ENCODE measurements at places on chromosomes 2 and 18. TPM values are rescaled to one million over a fixed set of nuclear protein-coding genes. Genes with fewer than 3 reads are reported as not detected.

ZBTB7C gene
- total RNA-seq: not detected

CNTNAP5 gene
- not detected for total RNA-seq

ANKRD29 gene
- not detected for total RNA-seq

HAAO gene
- total RNA-seq: 21.0 TPM

NR4A2 gene
- total RNA-seq: 33.8 TPM

CNRIP1 gene
- not detected for total RNA-seq

DNA sequence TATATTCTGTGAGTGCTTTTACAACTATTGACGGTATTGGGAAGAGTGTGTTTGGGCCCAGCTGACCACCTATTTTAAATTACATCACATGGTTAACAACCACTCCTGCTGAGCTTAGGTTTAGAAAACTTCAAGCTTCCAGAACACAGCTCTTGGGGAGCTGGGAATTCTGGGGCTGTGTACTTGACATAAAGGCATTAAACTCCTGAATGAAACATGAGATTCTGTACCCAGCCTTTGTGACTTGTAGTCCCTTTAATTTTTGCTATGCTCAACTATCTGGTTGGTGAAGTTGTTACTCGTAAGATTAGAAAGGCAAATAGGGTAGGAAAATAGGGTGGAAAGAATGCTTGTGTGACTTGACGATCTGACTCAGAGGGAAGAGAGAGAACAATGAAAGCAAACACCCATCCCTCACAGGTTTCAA is 66.9 kb downstream of the LTBP1 start:
- no peaks in the 10 kb centered on the region for H3K36me3 ChIP-seq
- H3K4me3 ChIP-seq: no peak overlapping the region
- H3K27me3 ChIP-seq: no peaks in the 10 kb centered on the region
- no peak for DNase-seq

DNA sequence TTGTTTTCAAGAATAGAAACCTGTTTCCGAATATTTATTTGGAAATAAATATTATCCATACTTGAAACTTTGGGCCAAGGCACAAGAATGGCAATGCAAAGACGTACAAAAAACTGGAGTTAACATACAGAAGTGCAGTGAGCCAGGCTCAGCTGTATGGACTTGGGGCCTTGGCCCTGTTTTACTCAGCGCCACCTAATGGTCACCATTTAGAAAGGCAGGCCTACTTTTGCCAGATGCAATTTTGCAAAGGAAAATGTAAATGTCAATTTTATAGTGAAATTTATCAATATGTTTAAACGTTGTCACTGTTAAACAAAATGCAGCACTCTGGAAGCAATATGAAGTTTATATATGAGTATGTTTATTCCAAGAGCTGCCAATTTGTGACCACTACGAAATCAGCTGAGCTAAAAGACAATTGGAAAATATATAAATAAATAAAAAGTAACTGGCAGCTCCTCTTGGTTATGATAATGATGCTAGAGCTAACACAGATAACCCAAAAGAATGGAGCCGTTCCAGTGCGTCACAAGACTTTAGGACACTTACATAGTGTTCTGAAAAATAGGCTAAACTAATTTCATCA is 155.0 kb downstream of the ARHGAP15 start:
- no peak overlapping the region for H3K4me3 ChIP-seq
- H3K4me1 ChIP-seq: no peaks in the 10 kb centered on the region
- peak; percentile 62 for DNase-seq
- peaks cover 2% of the 10 kb centered on the region for H3K36me3 ChIP-seq

- DNase-seq: no peak
- H3K27ac ChIP-seq: no peak overlapping the region
- no peaks in the 10 kb centered on the region for H3K36me3 ChIP-seq
- peaks cover 13% of the 10 kb centered on the region for H3K4me1 ChIP-seq
- H3K4me3 ChIP-seq: no peak overlapping the region
Observed at GRCh38 chr2:28684142-28684858, 67.3 kb upstream of the PPP1CB start.

DNA sequence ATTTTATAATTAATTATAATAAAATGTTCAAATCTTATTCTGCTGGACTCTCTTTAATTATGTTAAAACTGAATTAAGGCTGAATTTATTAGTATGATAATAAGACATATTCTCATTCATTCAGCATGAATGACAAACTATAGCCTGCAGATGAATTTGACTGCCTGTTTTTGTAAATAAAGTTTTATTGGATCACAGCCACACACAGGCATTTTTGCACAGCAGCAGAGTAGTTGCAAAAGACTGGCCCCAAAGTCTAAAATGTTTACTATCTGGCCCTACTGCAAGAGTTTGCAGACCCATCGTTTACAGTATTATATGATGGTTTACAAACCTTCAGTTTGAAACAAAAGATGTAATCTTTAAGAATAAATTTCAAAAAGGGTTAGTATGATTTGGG is 58.6 kb downstream of the RMDN2 start:
- peaks cover 6% of the 10 kb centered on the region for H3K4me1 ChIP-seq
- no peaks in the 10 kb centered on the region for H3K36me3 ChIP-seq
- H3K27me3 ChIP-seq: no peaks in the 10 kb centered on the region
- no peak overlapping the region for H3K27ac ChIP-seq
- no peak overlapping the region for H3K4me3 ChIP-seq
- no peak for DNase-seq

GRCh38 chr2:235636546-235636945 is 142.7 kb downstream of the AGAP1 start:
- no peak overlapping the region for H3K27ac ChIP-seq
- no peaks in the 10 kb centered on the region for H3K36me3 ChIP-seq
- no peak overlapping the region for H3K4me3 ChIP-seq
- no peak for DNase-seq

DNA sequence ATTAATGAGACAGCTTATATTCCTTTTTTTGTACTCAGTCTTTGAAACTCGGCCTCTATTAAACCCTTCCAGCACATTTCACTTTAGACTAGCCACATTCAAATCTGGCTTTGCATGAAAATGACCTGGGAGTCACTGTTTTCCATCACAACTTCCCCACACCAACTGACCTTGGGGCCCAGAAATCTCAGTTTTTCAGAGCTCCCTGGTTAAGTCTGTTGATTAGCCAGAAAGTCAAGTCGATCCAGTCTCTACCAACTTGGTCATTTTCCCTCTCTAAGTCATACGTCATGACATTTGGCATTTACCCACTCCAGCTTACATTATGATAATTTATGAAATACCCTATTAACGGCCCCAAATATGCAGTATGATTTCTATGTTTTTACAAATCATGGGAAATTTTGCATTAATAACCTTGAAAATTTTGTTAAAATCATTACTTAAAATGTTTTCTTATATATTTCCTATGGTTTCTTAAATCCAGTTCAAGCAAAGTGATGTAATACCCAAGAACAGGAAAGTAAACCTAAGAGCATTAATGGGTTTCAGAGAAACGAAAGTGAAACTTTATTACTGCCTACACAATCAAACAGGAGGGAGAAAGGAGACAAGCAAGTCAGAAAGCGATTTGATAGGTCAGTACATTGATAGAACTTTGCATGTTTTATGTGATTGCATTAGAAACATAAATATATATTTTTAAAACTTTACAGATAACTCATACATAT is 77.1 kb downstream of the SPATS2L start:
- no peaks in the 10 kb centered on the region for H3K4me1 ChIP-seq
- no peak overlapping the region for H3K27ac ChIP-seq
- H3K4me3 ChIP-seq: no peak overlapping the region
- no peaks in the 10 kb centered on the region for H3K27me3 ChIP-seq
- no peaks in the 10 kb centered on the region for H3K36me3 ChIP-seq

DNA sequence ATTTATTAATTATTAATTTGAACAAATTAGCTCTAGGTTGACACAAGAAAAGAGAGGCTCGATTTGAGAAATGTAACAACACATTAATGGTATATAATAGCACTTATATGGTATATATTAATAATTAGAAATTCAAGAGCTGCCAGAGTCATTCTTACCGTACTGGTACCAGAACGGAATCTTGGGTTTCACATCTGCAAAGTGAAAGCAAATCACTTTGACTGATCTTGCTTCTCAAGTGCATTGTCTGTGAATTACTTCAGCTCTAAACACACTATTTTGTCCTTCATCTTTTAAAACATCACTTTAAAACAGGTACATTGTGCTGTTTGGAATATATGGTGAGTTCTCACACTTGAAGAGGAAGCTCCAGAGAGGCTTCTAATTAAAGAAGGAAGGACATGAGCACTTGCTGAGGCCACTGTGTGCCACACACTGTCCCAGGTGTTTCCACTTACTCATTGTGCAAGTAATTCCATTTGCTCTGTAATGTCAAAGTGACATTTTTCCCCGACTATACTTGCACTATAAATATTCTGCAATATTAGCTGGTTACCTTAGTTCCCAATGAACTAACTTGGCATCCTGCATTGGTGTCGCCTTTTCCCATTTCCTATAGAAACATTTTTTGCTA is 85.8 kb downstream of the PLA2R1 start:
- no peaks in the 10 kb centered on the region for H3K36me3 ChIP-seq
- no peak overlapping the region for H3K4me3 ChIP-seq
- H3K4me1 ChIP-seq: no peaks in the 10 kb centered on the region
- peaks cover 7% of the 10 kb centered on the region for H3K27me3 ChIP-seq
- no peak overlapping the region for H3K27ac ChIP-seq

DNA sequence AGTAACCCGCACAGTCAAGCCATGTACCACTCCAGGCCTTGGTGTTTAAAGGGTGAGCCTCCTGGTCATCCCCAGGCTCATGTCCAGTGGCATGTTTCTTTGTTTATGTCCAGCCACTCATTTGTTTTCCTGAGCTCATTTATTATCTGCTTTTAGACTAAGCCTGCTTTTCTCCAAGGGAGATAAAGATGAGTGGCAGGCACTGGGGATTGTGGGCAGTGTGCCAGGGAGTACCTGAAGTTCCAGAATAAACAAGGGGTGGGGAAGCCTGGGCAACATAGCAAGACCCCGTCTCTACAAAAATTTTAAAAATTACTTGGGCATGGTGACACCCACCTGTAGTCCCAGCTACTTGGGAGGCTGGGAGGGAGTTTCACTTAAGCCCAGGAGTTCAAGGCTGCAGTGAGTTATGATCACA is 1.9 kb downstream of the ANXA4 start:
- no peak overlapping the region for H3K4me3 ChIP-seq
- no peaks in the 10 kb centered on the region for H3K27me3 ChIP-seq
- H3K36me3 ChIP-seq: no peaks in the 10 kb centered on the region
- H3K4me1 ChIP-seq: peaks cover 41% of the 10 kb centered on the region

- no peak for DNase-seq
- peaks cover 19% of the 10 kb centered on the region for H3K36me3 ChIP-seq
- peaks cover 31% of the 10 kb centered on the region for H3K4me1 ChIP-seq
Observed at GRCh38 chr2:20677301-20678085, 10.5 kb downstream of the GDF7 start.

GRCh38 chr18:50674307-50674980 is 114.6 kb downstream of the MAPK4 start:
- no peak overlapping the region for H3K4me3 ChIP-seq
- no peak overlapping the region for H3K27ac ChIP-seq
- H3K27me3 ChIP-seq: no peaks in the 10 kb centered on the region
- H3K36me3 ChIP-seq: no peaks in the 10 kb centered on the region
- H3K4me1 ChIP-seq: no peaks in the 10 kb centered on the region

DNA sequence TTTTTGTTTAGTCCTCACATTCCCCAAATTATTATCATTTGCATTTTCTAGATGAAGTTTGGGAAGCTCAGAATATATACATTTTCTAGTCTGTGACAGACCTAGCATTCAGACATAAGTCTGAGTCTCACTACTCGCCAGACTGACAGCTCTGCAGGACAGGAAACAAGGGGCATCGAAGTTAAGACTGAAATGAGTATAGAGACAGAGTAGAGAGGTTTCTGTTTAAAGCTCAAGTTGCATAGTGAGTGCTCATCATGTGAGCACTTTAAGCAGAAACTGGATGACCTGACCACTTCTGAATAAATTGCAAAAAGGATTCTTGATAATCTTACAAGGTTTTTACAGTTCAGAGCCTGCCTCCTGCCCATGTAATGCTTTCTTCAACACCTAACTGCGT is 1.1 kb downstream of the HADHB start:
- H3K27me3 ChIP-seq: no peaks in the 10 kb centered on the region
- peak; percentile 12 for DNase-seq
- peaks cover 28% of the 10 kb centered on the region for H3K4me1 ChIP-seq
- no peaks in the 10 kb centered on the region for H3K36me3 ChIP-seq
- H3K4me3 ChIP-seq: peak overlapping the region; percentile 100

DNA sequence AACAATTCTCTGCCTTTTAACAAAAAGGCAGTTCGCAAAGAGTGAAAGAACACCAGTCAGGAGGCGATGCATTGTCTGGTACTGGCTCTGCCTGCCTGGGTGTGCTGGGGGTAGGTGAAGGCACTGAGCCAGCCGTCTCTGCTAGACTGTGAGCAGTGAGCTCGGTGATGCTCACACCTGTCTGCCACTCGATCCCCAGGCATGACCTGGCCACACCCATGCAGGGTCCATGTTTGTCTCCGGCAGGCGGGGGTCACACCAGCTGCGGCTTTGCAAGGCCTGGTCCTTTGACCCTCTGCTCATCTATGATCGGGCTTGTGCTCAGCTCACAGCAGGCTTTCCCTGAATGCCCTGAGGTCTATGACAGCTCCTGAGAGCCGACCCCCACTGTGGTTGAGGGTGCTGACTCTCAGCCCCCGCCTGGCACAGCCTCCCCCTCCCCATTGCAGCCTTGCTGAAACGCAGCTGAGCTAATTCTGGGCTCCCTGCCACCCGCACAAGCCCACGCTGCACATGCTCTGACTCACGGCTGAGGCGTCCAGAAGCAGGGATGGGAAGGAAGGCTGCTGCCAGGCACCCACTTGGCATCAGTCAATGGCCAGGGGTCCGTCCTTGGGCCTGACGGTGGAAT is 23.7 kb downstream of the CRACDL start:
- no peak for DNase-seq
- no peak overlapping the region for H3K4me3 ChIP-seq
- no peak overlapping the region for H3K27ac ChIP-seq
- peaks cover 12% of the 10 kb centered on the region for H3K4me1 ChIP-seq
- H3K27me3 ChIP-seq: no peaks in the 10 kb centered on the region

DNA sequence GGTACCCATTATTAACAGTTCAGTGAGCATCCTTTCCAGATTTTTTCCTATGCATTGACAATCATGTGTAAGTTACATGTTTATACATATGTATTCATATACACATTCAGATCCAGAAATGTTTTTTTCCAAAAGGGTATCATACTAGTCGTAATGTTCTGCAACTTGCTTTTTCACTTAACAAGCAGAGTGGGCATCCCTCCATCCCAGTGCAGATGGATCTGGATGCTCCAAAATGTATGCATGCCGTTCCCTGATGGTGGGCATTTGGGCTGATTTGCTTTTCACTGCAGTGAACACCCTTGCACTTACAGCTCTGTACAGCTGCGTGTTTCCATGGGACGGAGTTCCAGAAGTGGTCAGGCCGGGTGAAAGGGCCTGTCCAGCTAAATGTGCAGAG is 57.0 kb downstream of the DNMT3A start:
- DNase-seq: no peak
- H3K36me3 ChIP-seq: no peaks in the 10 kb centered on the region
- no peak overlapping the region for H3K27ac ChIP-seq

DNA sequence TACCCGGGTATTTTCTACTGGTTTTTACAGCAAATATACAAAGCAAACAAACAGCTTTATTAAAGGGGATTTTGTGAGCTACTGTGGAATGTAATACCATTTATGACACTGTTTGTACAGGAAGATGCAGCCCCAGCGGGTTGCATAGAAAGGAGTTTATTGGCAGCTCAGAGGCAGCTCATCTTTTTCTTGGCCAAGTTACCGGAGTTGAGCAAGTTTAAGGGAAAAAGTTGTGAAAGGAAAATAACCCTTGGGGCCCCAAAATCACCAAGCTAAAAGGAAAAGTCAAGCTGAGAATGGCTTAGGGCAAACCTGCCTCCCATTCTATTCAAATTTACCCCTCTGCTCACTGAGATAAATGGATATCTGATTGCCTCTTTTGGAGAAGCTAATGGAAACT is 60.8 kb downstream of the MOB4 start:
- H3K27me3 ChIP-seq: no peaks in the 10 kb centered on the region
- H3K4me1 ChIP-seq: no peaks in the 10 kb centered on the region

Measured in B cell (primary cell).